H7 (cell line): ENCODE measurements at places on chromosomes 12 and 14. TPM values are rescaled to one million over a fixed set of nuclear protein-coding genes. Genes with fewer than 3 reads are reported as not detected.

DNA sequence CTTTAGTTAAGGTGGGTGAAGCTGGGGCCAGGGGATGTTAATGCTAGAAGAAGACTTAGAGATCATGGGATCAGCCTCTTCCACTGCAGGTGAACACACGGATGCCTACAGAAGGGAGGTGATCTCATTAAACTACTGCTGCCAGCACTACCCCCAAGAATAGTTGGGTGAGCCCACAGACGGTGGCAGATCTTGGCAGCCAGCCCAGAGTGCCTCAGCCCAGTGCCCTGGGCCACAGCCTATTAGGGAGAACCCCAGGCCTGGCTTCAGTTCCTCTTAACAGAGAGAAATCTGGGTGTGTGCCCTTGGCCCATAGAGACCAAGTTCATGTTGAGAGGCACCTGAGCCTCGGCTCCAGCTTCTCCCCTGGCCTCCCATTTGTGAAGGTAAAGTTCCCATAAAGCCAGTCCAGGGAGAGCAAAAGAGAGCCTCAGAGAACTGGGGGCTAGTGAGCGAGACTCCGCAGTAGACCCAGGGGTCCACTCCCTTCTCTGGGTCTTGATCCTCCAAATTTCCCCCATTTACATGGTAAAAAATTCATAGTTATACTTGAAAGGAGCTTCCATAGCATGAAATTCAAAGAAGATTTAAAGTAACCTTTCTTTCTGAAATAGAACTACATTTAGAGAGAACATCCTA lies 125.0 kb upstream of the CCND2 start:
- DNase-seq, result no peak

DNA sequence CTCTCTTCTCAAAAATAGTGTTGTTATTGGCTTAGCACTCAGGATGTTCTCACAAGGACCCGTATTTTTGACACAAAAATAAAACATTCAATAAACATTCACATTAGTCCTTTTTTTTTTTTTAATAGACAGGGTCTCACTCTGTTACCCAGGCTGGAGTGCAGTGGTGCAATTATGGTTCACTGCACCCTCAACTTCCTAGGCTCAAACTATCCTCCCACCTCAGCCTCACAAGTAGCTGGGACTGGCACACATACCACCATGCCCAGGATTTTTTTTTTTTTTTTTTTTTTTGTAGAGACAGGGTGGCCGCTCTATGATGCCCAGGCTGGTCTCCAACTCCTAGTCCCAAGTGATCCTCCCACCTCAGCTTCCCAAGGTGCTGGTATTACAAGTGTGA lies 27.0 kb downstream of the PPP1R13B start:
- no peak for DNase-seq

DNA sequence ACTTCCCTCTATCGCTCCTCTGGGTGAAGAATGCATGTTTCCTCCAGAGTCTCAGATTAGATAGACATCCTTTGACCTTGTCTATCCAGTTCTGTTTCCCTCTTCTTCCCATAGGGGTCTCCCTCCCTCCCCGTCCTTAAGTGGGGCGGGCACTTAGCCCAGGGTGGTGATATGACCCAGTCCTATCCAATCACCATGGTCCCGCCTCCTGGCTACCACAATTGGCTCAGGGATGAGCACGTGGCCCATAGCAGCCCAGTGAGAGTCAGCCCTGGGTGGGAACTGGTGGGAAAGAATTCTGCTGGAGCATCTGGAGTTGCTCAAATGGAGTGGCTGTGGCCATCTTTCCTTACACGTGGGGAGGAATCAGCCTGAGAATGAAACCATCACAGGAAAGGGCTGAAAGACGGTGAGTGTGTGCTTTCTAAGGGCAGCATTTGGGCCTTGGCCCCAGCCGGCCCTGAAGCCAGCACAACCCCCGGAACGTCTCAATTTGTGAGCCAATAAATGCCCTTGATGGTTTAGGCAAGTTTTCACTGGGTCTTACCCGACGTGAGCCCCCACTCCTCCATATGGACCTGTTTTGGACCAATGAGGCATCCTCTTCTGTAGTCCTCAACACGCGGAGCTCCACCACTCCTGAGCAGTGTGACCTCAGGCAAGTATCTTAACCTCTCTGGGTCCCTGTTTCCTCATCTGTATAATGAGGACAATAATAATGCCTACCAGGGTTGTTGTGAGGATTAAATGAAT lies 14.4 kb upstream of the MLXIP start:
- DNase-seq, result peak; percentile 97

- no peak for DNase-seq
Observed at GRCh38 chr14:44449680-44450079, 57.4 kb downstream of the FSCB start.

- no peak for DNase-seq
Observed at GRCh38 chr12:66963901-66964300, 285.0 kb upstream of the GRIP1 start.

Gene SLC8A3
- total RNA-seq, result 0.22 and 0.35 TPM in 2 replicates

DNA sequence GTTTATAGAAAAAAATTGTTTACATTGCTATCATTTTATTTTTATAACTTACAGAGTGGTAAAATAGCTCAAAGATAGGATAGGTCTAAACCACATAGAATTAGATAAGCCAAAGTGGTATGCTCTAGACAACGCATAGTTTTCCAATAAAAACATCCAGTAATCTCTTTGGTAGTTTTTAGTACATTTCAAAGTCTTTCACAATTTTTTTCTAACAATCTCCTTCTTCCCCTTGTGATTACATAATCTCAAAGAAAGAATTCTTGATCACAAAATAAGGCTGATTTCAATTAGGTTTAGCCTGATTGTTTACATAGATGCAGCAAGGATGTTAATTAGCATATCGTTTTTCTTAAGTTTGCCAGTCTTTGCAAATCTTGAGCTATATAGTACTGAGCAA lies 460.0 kb downstream of the FUT8 start:
- no peak for DNase-seq

- DNase-seq, result no peak
Observed at GRCh38 chr14:52354242-52354641, 40.1 kb downstream of the PTGER2 start.

Gene TAS2R43
- 0.33 TPM in 1 of 2 replicates, not detected in the other for total RNA-seq

Gene RCOR1
- 13.9 and 17.3 TPM in 2 replicates for total RNA-seq

- DNase-seq, result no peak
Observed at GRCh38 chr14:61258985-61259384, 22.2 kb downstream of the TMEM30B start.

GRCh38 chr14:36773558-36773957 lies 111.9 kb downstream of the PAX9 start:
- DNase-seq, result no peak

Gene E2F7
- 8.7 and 12.0 TPM in 2 replicates for total RNA-seq

DNA sequence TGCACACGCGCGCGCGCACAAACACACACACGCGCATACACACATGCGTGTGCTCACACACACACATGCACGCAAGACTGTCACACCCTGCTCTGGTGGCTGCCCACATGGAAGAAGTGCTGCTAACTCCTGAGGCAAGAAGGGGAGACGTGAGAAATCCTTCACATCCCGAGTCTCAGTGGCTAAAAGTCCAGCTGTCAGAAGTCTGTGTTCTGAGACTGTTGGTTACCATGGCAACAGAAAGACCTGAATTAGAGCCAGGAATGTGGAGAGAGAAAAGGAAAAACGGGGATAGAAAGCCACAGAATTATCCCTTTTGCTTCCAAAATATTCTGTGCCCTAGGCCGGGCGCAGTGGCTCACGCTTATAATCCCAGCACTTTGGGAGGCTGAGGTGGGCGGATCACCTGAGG lies 71.2 kb downstream of the PPFIBP1 start:
- no peak for DNase-seq

GRCh38 chr12:104063712-104064030 lies 660 bp upstream of the HCFC2 start:
- DNase-seq, result no peak

DNA sequence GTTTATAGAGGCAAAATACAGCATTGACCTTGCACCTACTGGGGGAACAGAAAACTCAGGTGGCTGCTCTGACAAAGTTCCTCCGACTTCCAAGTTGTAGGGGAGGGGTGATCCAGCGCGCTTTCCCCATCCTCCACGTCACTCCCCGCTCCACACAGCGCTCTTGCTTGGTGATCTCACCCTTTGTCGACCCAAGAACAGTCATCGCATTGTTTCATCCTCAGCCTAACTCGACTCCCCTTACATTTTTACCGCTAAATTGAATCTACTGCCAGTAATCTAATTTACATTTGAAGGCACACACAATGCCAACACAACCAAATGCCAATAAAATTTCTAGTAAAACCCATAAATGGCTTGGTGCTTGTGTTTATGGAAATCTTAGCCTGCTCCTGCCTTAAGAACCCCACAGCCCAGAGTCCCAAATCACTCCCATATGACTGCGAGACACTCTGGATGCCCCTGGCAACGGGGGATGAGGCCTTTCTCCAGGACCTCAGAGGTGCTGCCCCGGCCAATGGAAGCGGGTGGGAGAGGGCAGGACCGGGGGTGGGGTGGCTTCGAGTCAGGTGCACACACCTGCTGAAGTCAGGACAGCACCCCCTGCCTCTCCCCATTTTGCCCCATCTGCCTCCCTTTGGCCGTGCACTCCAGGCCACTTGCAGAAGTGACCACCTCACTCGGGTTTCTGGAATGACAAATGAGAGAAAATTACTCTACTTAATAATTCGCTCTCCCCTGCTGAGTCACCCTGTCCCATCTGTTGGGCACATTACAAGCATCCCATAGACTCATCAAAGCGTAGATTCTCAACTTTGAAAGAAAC lies 98.2 kb upstream of the GSC start:
- DNase-seq, result peak; percentile 60
